ENCODE measurements at places on chromosomes 5 and 9.

DNA sequence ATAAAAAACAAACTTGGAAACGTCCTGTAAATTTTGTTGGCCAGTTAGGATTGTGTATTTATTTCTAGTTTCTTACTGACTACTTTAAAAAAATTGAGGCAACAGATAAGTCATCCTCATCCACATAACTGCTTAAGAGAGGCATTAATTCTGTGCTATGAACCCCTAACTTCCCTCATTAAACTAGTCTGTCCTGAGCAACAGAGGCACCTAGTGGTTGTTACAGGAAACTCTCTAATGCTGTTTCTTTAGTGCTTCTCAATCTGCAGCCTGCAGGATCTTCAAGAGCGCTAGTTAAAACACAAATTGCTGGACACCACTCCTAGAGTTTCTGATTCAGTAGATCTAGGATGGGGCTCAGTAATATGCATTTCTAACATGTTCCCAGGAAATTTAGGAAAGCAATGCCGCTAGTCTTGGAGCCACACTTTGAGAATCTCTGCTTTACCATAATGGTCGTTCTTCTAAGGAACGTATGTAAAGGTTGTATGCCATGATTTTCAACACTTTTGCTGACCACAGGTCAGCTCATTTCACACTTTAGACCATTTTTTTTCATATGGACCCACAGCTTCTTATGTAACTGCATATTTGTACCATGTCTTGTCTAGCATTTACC, 410.1 kb upstream of the SMARCA2 start:
- no peak for DNase-seq

DNA sequence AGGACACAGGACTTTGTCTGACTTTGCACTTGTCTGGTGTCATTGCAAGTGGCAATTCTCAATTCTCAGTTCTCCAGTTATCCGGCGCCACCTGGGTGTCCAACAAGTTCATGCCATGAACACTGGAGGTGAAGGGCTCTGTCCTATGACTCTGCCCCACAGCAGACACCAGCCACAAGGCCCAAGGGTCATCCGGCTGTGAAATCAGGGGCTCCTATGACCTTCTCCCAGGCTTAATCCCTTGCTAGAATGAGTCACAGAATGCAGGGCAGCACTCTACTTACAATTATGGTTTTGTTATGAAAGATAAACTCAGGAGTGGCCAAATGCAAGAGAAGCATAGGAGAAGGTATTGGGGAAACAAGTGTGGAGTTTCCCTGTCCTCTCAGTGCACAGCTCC, 392.0 kb downstream of the GADD45G start:
- no peak for DNase-seq

GRCh38 chr9:134064711-134065110, 3.1 kb downstream of the BRD3 start:
- no peak for DNase-seq

GRCh38 chr5:116674881-116675625, 100.4 kb upstream of the SEMA6A start:
- no peak for DNase-seq

Data from osteocyte (in vitro differentiated cells).